Activated naive CD4-positive, alpha-beta T cell (primary cell): ENCODE measurements at places on chromosomes 7 and 10.

- no peak for DNase-seq
Measured at GRCh38 chr10:132616170-132616995, 78.8 kb downstream of the INPP5A start.

DNA sequence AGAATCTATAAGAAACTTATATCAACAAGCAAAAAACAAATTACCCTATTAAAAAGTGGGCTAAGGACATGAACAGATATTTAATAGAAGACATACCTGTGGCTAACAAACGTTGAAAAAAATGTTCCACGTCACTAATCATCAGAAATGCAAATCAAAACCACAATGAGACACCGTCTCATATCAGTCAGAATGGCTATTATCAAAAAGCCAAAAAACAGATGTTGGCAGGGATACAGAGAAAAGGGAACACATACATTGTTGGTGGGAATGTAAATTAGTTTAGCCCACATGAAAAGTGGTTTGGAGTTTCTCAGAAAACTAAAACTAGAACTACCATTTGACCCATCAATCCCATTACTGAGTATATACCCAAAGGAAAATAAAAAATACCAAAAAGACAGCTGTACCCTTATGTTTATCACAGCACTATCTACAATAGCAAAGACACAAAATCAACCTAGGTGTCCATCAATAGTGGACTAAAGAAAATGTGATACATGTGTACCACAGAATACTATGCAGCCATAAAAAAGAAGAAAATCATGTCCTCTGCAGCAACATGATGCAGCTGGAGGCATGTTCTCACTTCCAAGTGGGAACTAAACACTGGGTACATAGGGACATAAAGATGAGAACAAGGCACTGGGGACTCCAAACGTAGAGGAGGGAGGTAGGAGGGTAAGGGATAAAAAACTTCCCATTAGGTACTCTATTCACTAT is 83.8 kb upstream of the TMEM168 start:
- DNase-seq, result no peak

GRCh38 chr7:139494835-139495579 is 11.5 kb upstream of the KLRG2 start:
- DNase-seq, result no peak

GRCh38 chr7:106823631-106824030 is 41.5 kb upstream of the PIK3CG start:
- no peak for DNase-seq

GRCh38 chr10:42962110-42962901 is 114.6 kb upstream of the RET start:
- DNase-seq, result no peak

DNA sequence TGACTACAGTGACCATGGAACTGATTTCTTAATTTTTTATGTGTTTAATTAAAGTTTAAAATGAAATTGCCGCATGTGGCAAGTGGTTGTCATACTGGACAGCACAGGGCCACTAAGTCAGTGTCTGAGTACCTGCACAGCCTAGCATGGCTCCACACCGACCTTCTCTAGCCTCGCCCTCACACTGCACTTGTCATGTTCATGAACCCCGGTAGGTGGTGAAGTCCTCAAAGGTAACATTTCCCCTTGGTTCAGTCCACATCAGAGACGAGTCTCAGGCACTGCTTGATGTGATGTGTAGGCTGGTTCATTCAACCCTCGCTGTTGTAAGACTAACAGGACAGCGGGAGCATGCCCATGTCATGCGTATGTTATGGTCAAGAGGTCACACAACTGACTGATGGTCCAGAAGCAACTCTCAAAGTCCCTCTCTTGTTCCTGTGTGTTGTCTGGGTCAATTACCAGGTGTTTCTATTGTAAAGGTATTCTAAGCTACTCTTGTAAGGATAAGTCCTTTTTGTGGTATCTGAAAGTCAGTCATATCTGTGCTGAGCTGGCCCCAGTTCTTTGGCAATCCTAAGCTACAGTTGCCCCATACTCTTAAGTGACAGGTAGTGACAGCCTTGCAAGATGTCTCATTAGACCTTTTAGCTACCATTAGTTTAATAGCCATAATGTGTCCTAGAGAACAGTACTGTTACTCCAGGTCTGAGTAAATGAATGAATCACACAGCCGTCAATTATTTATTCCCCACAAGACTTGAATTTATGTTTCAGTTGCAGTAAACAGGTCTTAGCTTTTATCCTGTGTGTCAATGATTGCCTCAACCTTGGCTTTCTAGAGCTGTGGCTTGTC is 32.9 kb upstream of the ZC3HAV1L start:
- DNase-seq, result no peak

DNA sequence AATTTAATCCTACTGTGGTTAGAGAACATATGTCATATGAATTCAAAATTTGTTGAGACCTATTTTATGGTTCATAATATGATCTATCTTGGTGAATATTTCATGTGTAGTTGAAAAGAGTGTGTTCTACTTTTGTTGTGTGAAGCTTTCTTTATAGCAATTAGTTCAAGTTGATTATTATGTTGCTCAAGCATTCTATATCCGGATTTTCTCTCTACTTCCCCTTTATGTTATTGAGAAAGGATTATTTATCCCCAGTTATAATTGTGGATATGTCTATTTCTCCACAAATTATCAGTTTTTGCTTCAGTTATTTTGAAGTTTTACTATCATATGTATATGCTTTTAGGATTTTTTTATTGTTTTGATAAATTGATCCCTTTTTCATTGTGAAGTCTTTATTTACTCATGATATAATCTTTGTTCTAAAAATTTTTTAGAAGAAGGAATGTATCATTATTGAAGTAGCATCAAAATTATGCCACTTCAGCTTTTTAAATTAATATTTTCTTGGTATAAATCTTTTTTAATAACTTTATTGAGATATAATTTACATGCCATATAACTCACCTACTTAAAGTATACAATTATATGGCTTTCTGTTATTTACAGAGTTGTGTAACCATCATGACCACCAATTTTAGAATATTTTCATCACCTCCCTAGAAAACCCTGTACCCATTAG is 12.0 kb upstream of the MEST start:
- no peak for DNase-seq
